ENCODE measurements at places on chromosomes 11 and 22.
A peak's percentile ranks its signal among the peaks of the same experiment; 100 is the strongest.

DNA sequence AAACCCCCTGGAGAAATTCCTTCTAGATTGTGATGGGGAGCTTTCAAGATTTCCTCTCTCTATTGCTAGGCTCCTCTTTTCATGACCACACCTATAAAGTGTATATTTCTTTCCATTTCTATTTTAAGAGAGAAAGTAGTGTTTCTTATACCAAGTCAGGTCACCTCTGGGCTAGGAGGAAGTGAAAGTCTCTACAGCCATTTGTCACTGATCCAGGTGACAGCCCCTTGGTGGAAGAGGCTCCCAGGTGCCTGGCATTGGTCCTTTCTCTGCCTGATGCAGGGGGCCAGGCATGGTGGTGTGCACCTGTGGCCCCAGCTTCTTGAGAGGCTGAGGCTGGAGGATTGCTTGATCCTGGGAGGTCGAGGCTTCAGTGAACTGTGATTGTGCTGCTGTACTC, 64.7 kb downstream of the DHCR7 start:
- DNase-seq = no peak

DNA sequence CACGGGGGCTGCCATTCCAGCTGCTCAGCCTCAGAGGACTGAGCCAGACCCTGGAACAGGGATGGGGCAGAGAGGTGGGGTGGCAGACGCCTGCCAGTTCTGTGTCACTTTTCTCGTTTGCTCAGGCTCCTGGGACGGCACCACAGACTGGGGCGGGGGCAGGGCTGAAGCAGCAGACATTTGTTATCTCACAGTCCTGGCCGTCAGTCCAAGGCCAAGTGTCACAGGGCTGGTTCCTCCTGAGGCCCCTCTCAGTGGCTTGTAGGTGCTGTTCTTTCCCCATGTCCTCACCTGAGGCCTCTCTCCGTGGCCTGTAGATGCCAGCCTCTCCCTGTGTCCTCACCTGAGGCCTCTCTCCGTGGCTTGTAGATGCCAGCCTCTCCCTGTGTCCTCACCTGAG, 24.7 kb downstream of the TPCN2 start:
- no peak for DNase-seq

DNA sequence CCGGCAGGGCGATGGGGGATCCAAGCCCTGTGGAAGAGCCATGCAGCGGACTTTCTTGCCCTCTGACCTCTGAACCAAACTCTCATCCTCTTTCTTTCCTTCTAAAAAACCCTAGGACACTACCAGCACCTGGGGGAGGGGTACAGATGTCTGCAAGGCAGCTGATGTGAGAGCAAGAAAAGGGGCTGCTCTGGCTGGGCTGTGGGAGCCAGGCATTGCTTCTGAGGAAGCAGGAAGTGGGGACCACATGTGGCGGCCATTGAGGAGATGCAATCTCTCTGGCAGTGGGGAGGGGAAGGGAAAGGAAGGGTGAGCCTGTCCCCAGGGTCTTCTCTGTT, 36.0 kb downstream of the FAM83F start:
- no peak for DNase-seq

DNA sequence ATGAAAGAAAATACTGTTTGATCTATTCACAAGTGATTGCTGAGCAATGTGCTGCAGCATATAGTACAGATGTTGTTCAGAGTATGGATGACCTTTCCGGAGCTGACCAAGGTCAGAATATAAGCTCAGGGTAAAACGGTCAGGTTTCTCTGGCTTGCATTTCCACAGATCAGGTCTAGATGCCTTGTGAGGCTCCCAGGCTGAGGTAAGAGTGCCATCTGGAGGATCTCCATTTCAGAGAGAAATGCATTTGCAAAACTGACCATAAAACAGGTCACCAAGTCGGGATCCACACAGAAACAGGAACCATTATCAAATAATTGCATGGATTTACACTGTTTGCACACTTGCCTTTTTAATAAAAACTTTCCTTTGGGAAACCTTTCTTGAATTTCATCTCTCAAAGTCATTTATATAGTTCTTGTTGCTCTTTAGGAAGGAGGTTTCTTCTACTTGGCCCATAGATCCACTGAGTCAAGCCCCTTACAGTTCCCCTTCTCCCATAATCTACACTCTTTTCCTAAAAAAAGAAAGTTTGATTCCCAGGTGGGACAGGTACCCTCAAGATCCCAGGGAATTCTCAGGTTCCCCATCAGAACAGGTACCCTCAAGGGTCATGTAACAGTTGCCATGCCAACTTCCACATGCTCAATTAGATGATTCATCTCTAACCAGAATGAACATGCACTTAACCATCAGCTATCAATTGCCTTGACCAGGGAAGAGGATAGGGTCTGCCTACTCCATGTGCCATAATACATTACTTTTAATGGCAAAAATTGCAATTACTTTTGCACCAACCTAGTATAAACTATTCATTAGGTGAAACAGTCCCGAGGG, 25.0 kb upstream of the TMPRSS5 start:
- no peak for DNase-seq

DNA sequence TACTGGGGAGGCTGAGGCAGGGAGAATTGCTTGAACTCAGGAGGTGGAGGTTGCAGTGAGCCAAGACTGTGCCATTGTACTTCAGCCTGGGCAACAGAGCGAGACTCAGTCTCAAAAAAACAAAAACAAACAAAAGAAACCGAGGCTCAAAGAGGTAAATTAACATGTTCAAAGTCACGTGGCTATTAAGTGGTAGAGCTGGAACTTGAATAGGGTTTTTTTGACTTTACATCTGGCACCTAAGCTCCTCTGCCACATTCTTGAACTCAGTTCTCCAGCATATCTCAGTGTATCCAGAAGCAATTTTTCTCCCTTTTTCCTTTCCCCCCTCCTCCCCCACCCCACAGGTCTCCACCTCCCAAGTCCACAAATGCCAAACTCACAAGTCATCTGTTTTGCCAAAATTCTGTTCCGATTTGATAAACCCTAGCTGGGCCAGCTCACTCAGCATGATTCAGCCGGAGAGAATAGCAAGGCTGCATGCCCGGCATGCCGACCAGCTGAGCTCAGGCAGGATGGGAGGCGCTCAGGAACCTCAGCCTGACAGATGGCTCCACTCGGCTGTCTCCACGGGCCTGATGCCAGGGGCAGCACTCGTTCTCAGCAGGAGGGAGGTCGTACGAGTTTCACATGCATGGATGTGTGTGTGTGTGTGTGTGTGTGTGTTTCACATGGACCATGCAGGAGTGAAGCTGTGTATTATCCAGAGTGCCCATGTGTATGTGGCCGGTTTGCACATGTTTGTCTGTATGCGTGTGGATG, 63.2 kb upstream of the RRAS2 start:
- no peak for DNase-seq

DNA sequence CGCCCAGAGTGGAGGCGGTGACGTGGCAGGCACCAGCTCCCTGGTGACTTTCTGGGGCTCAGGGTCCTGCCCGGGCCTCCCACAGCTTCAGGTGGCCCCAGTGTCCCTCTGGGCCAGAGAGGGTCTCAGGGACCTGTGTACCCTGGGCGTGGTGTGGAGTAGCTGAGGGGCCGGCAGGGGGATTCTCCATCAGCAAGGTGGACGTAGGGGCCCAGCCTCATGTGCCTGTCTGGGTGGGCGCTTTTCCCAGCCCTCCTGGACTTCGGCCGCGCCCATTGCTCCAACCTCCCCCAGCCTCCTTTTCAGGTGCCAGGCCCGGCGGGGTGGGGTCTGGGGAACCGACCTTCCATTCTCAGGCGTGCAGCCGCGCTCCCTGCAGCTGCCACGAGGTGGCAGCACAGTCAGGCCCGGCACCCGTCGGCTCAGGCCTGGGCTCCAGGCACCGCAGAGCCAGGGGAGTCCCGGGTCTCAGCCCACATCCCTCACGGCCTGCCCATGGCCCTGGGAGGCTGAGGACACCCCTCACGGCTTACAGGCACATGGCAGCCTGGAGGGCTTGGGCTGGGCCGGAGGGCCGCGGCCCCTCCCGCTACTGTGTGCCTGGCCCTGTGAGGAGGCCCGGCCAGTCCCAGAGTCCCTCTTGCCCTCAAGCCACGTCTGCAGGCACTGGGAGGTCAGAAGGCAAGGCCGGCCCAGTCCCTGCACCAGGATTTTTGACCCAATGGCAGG, 19.9 kb upstream of the MUC5B start:
- DNase-seq = peak; percentile 64

GRCh38 chr11:121194731-121195596, 93.9 kb downstream of the TECTA start:
- peak; percentile 3 for DNase-seq

- no peak for DNase-seq
These were observed 18.7 kb upstream of the SCUBE2 start for GRCh38 chr11:9109858-9110731.

DNA sequence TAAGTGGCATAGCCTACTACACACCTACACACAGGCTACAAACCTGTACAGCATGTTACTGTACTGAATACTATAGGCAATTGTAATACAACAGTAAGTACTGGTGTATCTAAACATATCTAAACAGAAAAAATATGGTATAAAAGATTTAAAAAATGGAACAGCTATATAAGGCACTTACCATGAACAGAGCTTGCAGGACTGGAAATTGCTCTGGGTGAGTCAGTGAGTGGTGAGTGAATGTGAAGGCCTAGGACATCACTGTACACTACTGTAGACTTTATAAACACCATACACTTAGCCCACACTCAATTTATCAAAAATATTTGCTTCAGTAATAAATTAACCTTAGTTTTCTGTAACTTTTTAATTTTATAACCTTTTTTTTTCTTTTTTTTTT, 24.7 kb downstream of the PAMR1 start:
- no peak for DNase-seq

DNA sequence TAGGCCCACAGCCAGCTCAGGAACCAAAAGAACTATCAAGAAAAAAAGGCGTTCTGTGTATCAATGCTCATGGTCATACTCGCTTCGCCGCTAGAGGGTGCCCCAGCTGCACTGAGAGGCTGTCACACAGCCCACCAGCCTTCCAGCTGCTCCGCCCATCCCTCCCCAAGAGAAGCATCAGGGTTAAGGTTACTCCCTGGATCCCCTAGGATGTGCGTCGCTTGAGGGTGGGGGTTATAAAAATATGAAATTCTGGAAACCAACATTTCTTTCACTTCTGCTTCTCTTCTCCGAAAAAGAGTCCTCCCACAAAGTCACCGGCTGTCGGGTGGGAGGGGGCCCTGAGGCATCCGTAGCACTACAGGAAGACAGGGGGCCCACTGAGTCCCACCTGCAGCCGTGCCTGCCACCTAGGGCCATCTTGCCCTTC, 1.7 kb downstream of the CBX6 start:
- DNase-seq = peak; percentile 54

- no peak for DNase-seq
These were observed 4.8 kb downstream of the VPS26B start for GRCh38 chr11:134229126-134229790.

- no peak for DNase-seq
These were observed 876 bp downstream of the NFRKB start for GRCh38 chr11:129894278-129895125.

GRCh38 chr11:63853476-63853875, 14.6 kb downstream of the MARK2 start:
- DNase-seq = no peak

- no peak for DNase-seq
These were observed 42.0 kb downstream of the CECR2 start for GRCh38 chr22:17411213-17411612.

GRCh38 chr11:32630844-32631243, 47.2 kb downstream of the EIF3M start:
- no peak for DNase-seq

DNA sequence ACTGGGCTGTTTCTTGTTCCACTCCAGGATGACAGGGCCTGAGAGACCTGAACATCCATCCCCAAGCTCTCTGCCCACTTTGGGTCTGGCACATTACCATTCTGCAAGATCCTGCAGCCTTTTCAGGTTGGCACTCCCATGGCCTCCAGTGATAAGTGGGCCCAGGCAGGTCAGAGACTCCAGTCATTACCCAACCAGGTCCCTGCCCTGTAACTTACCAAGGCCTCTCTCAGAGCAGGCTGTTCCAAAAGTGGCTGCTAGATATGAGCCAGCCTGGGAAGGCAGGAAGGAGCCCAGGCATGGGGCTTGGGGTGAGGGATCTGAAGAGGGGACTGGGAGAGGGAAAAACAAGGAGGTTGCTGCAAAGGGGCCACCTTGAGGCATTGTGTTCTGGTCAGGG, 35.9 kb downstream of the KCNQ1OT1 start:
- no peak for DNase-seq

- DNase-seq = no peak
These were observed 12.8 kb upstream of the BACE1-AS start for GRCh38 chr11:117278347-117278746.

DNA sequence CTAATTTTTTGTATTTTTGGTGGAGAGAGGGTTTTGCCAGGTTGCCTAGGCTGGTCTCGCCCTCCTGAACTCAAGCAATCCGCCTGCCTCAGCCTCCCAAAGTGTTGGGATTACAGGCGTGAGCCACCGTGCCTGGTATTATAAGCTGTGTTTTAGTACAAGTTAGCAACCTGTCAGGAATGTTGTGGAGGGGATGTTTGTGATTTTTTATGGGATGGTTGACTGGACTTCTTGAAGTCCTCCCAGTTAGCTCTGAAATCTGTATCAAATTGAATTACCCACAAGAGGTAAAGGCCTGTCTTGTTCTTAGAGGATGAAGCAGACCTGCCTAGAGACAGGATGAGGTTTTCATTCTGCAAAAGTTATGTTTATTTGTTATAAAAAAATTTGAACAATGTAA, 34.1 kb upstream of the IL18BP start:
- no peak for DNase-seq

GRCh38 chr11:67041602-67042001, 15.0 kb upstream of the RHOD start:
- no peak for DNase-seq

- DNase-seq = no peak
These were observed 45.3 kb upstream of the SMIM38 start for GRCh38 chr11:69110451-69110850.

DNA sequence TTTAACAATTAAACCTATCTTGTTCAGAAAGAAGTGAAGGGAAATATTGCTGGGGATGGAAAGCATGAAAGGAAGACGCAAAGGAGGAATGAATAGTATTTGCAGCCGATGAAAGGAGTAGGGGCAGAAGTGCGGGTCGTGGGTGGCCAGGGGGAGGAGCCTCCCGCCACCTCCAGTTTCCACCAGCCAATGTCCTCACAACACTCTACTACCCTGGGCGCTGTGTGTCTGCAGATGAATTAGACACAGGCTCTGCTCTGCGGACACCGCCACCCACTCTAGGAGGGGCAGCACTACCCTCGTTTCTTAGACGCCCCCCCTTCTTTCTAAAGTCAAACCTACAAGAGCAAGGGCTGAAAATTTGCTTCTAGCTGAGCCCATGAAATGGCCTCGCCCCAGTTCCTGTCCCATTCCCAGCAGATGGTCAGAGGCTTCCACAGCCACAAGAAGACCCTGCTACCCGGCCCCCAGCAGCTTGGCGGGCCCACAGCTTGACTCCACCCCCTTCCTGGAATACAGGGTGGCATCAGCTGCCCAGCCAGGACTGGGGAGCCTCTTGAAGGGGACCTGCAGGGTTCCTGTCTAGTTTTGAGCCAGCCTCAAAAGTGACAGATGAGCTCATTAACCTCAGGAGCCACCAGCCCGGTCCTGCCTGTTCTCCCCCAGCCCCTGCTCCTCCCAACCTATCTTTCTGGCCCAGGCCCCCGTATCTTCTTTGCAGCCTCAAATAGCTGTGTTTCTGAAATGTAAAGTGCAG, 268.1 kb downstream of the BUD13 start:
- no peak for DNase-seq

Data from stimulated activated CD4-positive, alpha-beta T cell treated with anti-CD3 and anti-CD28 coated beads, TNF-alpha, amount 100 ng/mL, for 1 hour (primary cell).